ENCODE measurements at places on chromosomes 6 and 20.

- DNase-seq: no peak
Measured at GRCh38 chr20:4720977-4721349, 746 bp upstream of the PRND start.

DNA sequence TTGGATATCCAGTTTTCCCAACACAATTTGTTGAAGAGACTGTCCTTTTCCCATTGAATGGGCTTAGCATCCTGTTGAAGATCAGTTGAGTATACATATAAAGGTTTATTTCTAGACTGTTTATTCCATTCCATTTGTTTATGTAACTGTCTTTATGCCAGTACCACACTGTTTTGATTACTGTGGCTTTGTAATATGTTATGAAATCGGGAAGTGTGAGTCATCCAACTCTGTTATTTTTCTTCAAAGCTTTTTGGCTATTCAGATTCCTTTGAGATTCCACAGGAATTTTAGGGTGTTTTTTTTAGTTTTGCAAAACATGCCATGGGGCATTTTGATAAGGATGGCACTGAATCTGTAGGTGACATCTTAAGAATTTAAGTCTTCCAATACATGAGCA is 188.3 kb downstream of the BMP7 start:
- no peak for DNase-seq

GRCh38 chr20:62959101-62959971 is 6.8 kb downstream of the SLC17A9 start:
- peak; percentile 11 for DNase-seq

- DNase-seq: no peak
Measured at GRCh38 chr20:37511610-37512275, 9.3 kb upstream of the NNAT start.

GRCh38 chr20:38152621-38153221 is 12.3 kb downstream of the TGM2 start:
- peak; percentile 97 for DNase-seq

GRCh38 chr20:49591217-49591865 is 23.4 kb upstream of the PTGIS start:
- peak; percentile 65 for DNase-seq

DNA sequence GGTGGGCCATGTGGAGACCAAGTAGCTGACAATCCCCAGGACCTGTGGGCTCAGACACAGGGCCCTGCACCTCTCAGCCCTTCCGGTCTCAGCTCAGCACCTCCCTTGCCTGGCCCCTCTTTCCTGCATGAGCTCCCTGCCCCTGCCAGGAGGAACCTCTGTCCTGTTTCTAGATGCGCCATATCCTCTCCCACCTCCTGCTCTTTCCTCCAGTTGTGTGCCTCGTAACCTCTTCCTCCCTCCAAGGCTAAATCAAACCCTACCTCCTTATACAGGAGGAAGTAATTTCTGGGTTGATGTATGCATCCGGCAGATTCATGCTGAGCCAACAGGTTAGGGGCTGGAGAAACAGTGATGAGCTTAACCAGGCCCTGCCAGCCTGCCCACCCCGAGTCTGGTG is 30.9 kb downstream of the ITPR3 start:
- peak; percentile 1 for DNase-seq

DNA sequence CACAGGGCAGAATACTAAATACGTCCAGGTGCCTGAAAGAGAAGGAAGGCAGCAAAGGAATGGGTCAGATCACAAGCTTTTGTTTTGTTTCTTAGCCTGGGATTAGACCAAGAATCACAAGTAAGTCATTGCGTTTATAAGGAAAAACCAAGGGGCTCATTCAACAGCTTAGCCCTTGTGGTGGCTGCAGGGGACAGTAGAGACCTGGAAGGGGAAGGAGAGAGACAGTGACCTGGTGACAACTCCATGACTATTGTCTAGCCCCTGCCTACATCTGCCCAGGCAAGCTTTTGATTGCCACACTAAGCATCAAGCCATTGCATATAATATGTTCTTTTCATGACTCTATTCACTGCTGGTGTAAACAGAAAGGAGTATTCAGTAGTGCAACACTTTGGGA is 30.2 kb upstream of the TBC1D7 start:
- DNase-seq: no peak

DNA sequence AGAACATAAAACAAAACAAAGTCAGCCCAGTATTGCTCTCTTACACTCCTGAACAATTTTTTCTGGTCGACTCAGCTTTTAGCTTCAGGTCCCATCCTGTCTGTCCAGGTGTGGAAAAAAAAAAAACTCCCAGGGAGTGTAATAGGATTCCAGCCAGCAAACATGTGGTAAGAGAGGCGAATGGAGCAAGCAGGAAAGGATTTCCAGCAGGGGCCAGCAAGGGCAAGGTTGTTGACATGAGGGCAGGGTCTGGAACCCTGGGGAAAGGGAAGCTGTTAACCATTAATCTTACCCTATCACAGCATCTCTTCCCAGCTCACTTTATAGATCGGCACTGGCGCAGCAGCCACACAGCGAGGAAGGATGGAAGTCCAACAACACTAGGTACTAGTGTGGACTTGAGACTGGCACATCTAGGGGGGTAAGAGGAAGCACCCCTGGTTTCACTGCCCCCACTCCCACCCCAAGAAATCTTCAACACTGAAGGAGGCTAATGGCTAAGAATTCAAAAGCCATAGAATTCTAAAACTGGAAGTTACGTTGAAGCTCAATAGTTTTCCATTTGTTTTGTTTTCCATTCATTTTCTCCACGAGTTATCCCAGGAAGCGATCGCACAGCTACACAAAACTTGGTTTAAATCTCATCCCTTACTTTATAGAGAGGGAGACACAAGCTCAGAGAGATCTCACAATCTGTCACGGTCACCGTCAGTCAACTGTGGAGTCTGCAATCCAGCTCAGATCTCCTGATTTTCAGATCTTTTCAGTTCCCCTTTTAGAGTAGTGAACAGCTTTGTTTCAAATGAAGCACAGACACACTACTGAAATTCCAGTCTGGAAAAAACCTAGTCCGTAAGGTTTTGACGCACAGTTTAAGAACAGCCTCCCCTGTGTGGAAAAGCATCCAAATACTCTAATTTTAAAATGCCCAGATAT is 53.3 kb downstream of the SLC22A23 start:
- no peak for DNase-seq

DNA sequence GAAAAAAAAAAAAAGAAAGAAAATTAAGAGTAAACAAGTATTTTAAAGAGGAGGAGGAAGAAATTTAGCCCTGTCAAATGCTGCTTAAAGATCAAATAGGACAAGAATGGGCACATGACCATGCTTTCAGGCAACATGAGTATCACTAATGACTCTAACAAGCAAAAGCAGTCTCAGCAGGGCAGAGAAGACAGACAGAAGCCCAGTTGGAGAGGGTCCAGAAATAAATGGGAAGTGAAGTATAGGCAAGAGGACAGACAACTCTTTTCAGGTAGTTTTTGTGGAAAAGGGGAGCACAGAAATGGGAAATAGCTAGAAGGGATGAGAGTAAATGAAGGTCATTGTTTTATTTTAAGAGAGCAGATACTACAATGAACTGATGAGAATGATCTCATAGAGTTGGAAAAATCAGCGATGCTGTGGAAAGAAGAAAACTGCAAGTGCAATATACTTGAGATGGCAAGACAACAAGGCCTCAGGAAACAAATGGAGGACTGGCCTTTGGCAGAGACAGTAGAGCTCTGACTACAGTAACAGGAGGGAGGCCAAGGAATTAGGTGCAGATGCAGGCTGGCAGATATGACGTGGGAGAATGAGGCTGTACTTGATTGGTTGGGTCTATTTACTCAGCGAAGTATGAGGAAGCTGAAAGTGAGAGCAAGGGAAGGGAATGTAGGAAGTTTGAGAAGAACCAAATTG is 40.3 kb downstream of the KIF6 start:
- DNase-seq: no peak

DNA sequence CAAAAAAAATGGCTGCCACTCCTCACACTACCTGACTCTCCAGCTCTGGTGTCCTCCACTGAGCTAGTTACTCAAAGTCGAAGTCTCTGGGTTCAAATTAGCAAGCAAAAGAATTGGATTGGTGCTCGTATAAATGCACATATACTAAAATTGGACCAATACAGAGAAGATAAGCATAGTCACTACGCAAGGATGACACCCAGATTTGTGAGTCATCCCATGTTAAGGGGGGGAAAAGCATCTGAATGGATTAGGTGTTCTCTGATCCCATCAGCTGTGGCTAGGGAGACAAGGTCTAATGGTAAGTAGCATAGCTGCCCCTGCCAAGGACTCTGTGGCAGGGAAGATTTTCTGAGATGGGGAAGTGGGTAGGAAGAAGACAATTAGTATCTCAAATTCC is 18.3 kb upstream of the AMD1 start:
- DNase-seq: no peak

DNA sequence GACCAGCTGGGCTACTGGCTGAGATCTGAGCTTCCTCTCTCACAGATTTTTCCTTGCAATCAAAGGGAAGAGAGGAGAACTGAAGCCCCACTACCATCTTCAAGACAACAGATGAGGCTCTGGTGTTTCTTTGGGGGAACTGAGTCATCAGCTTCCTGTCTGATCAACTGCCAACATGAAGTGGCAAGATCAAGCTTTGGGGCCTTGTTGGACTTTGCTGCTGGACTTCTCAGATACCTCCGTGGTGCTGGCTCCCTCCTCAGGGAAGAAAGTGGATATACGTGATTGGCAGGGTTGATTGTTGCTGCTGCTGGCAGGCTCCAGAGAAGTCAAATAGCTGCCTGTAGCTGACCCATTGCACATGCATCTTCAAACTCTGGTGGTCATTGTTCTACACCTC is 3.6 kb upstream of the TOX2 start:
- no peak for DNase-seq

DNA sequence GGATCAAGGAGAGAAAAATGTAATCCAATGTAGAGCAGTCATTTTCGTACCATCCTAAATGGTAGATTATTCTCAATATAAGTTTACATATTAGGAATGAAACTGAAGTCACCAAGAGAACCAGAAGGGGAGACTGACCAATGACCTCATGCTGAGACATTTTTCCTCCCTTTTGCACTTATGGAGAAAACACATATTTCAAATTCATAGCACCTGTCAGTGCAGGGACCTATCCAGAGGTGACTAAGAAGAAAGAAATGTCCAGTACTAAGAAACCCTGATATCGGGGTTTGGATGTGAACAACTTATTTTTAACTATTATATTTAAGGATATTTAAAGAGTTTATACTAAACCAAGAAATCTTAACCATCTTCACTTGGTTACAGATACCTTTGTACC is 16.6 kb upstream of the LYRM2 start:
- DNase-seq: no peak

GRCh38 chr20:37366743-37367142 is 20.8 kb downstream of the SRC start:
- no peak for DNase-seq

GRCh38 chr6:75084872-75085381 is 120.9 kb downstream of the COL12A1 start:
- DNase-seq: peak; percentile 78

- DNase-seq: no peak
Measured at GRCh38 chr6:137046871-137047412, 2.2 kb upstream of the IL20RA start.

DNA sequence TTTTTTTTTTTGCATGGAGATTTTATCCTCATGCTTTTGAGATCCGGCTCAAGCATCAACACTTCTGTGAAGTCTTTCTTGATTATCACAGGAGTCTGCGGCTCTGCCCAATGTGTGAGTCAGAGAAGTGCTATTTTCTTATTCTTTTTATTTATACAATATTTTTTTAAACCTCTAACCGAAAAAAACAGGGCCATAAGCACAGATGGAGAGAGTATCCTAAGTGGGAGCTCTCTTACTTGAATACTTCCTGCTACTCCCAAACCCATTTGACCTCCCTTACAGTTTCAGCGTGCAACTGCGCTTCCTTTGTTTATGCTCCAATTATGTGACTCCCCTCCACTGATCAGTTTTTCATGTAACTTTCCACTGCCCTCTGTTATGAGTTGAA is 8.7 kb upstream of the ATXN1 start:
- DNase-seq: no peak

DNA sequence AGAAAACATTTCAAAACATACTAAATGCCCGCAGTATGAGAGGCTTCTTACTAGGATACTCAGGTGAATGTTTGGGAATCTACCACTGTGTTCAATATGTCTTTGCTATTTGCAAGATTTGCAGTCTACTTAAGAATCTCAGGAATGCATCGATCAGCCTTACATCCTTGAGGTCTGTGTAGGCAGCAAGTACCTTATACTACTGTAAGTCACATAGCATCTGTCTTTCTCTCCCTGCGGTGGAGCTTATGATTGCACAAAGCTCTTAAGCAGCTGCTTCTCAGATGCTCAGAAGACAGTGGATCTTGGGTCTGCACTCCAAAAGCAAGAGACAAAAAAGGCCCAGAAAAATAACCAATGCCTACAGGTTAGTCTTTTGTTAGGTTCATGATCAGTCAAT is 21.4 kb downstream of the PCSK2 start:
- no peak for DNase-seq

DNA sequence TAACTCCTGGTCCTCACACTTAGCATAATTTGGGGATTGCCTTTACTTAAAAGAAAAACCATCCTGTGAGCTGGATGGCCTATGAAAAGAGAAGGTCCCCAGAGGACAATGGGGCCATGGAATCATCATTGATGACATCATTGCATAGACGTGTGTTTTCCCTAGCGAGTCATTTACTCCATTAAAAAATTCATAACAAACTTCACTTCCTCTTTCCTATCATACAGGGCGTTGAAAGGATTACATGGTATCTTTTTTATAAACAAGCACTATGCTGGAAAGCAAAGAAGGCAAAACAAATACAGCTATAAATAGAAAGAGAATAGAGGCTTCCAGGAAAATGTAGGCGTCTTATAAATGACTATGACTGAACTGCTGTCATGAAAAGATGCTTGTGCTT is 11.3 kb upstream of the COL12A1 start:
- DNase-seq: no peak

DNA sequence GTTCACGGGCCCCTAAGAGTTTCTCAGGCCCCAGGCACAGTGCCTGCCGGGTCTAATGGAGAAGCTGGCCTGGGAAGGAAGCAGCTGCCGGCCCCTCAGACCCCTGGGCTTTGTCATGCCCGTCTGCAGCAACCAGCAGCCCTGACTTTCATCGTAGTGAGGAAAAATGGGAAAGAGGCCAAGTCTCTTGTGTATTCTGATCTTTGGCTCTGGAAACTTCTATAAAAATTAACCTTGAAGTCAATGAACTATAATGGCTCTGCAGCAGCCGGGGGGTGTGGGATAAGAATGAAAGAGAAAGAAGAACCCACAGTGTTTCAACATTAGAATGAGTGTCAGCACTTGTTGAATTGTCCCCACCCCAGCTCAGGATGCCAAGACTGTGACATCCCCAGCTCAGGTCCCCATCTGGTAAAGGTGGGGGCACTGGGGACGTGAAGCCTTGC is 12.9 kb downstream of the TGM2 start:
- DNase-seq: peak; percentile 75

GRCh38 chr20:62368392-62368975 is 1.4 kb upstream of the LAMA5 start:
- peak; percentile 47 for DNase-seq
